Astrocyte (in vitro differentiated cells and primary cell): ENCODE measurements at places on chromosomes 13 and 19.
A peak's percentile ranks its signal among the peaks of the same experiment; 100 is the strongest.

- H3K4me1 ChIP-seq: no peaks in the 10 kb centered on the region
- DNase-seq: no peak
- H3K27ac ChIP-seq: no peak overlapping the region
- H3K27me3 ChIP-seq: no peaks in the 10 kb centered on the region
- H3K36me3 ChIP-seq: no peaks in the 10 kb centered on the region
- no peak overlapping the region for H3K4me3 ChIP-seq
Observed at GRCh38 chr13:28013482-28013881, 25.0 kb upstream of the URAD start.

DNA sequence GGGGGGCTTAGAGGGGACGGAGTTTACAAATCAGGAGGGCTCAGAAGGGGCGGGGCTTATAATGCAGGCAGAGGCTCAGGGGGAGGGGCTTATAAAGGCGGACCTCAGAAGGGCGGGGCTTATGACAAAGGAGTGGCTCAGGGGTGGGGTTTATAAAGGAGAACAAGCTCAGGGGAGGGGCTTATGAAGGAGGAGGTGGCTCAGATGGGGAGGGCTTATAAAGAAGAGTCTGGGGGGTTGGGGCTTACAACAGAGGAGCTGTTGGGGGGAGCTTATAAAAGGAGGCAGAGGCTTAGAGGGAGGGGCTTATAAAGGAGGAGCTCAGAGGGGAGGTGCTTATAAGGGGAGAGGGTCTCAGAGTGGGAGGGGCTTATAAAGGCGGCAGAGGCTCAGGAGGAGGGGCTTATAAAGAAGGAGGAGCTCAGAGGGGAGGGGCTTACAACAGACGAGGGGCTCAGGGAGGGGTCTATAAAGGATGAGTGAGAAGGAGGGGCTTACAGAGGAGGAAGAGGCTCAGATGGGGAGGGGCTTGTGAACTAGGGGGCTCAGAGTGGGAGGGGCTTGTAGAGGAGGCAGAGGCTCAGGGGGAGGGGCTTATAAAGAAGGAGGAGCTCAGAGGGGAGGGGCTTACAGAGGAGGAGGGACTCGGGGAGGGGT, 1.0 kb downstream of the SMIM24 start:
- H3K36me3 ChIP-seq: no peaks in the 10 kb centered on the region
- peaks cover 20% of the 10 kb centered on the region for H3K27me3 ChIP-seq
- H3K27ac ChIP-seq: no peak overlapping the region
- no peak for DNase-seq
- H3K4me1 ChIP-seq: no peaks in the 10 kb centered on the region

- H3K27me3 ChIP-seq: no peaks in the 10 kb centered on the region
- H3K27ac ChIP-seq: no peak overlapping the region
- DNase-seq: peak; percentile 80
Observed at GRCh38 chr19:16336571-16336970, 11.9 kb downstream of the KLF2 start.

GRCh38 chr19:7808108-7808507, 21.9 kb upstream of the EVI5L start:
- no peaks in the 10 kb centered on the region for H3K27me3 ChIP-seq
- H3K36me3 ChIP-seq: no peaks in the 10 kb centered on the region
- H3K4me3 ChIP-seq: no peak overlapping the region
- DNase-seq: no peak
- H3K4me1 ChIP-seq: no peaks in the 10 kb centered on the region
- no peak overlapping the region for H3K27ac ChIP-seq

DNA sequence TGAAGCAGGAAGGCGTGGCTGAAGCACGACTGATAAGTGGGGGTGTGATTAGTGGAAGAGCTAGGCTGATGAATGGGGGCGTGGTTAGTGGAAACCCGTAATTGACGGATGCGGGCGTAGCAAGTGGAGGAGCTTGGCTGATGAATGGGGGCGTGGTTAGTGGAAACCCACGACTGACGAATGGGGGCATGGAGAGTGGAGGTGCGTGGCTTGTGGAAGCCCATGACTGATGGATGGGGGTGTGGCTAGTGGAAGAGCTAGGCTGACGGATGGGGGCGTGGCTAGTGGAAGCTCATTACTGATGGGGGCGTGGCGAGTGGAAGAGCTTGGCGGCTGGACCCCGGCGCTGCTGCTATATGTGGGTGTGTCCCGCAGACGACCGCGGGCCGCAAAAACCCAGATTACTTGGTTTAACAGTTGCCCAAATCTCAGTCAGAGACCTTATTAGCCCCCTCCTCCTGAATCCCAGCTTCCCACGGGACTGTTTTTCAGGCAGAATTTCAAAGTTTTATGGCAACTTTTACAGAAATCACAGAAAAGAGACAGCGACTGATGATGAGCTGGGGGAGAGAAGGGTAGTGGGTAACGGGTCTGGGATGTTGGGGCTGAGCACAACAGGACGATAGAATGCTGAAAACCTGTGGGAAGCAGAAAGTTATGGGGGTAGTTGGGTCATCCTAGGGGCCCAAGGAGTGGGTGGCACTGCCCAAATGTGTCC, 9.0 kb upstream of the MEIS3 start:
- H3K4me1 ChIP-seq: peaks cover 16% of the 10 kb centered on the region
- H3K27me3 ChIP-seq: peaks cover 13% of the 10 kb centered on the region
- no peaks in the 10 kb centered on the region for H3K36me3 ChIP-seq
- DNase-seq: peak; percentile 98

GRCh38 chr13:107867701-107868661, 347.4 kb downstream of the LIG4 start:
- H3K4me3 ChIP-seq: peak overlapping the region; percentile 84
- DNase-seq: peak; percentile 32
- peaks cover 8% of the 10 kb centered on the region for H3K4me1 ChIP-seq
- no peaks in the 10 kb centered on the region for H3K36me3 ChIP-seq

DNA sequence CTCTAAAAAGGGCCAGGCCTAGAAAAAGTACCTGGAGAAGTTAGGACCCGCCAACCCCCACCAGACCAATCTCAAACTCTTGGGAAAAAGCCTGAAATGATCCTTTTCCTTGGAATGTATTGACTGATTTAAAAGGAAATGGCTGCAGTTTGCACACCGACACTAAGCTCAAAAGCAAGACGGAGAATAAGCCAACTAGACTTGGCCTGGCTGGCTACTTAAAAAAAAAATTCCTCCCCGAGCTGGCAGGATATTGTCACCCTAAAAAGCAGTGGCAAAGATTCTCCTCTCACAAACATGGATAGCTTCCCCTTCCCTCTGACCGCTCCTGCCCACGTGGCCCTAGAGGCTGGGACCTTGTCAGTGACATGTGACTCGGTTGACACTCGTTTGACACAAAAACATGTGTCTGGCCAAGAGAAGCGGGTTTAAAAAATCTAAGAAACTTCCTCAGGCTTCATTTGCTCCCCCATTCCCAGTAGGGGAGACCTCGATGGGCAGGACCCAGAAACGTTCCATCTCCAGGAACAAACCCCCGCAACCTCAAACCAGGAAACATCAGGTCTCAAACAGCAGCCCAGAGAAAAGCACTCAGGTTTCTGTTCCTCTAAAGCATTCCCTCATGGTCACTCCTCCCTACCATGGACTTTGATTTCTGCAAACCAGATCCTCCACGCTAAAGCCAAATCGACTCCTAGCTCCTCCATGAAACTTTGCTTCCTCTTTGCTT, 1.3 kb downstream of the RFX1 start:
- H3K4me3 ChIP-seq: peak overlapping the region; percentile 48
- peaks cover 4% of the 10 kb centered on the region for H3K4me1 ChIP-seq
- no peaks in the 10 kb centered on the region for H3K27me3 ChIP-seq
- no peak for DNase-seq
- H3K27ac ChIP-seq: no peak overlapping the region
- H3K36me3 ChIP-seq: no peaks in the 10 kb centered on the region

GRCh38 chr13:60094385-60095088, 69.2 kb downstream of the DIAPH3 start:
- H3K27ac ChIP-seq: no peak overlapping the region
- no peak for DNase-seq
- H3K4me3 ChIP-seq: no peak overlapping the region
- no peaks in the 10 kb centered on the region for H3K27me3 ChIP-seq
- peaks cover 3% of the 10 kb centered on the region for H3K4me1 ChIP-seq

DNA sequence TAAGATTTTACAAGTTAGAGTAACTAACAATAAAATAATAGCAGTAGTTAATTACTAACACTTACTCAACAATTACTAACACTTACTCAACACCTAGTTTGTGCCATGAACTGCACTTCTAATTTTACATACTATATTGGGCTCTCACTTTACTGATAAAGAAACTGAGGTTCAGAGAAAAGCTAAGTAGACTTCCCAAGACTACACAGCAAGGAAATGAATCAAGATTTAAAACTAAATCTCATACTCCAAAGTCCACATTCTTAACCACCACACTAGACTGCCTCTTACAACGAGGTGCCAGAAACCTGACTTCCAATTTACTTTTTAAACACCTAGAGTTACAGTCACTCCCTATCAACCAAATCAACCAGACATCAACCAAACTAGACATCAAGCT, 25.1 kb downstream of the RBM26 start:
- H3K36me3 ChIP-seq: peaks cover 13% of the 10 kb centered on the region
- H3K27me3 ChIP-seq: no peaks in the 10 kb centered on the region
- H3K27ac ChIP-seq: no peak overlapping the region
- no peak for DNase-seq
- H3K4me1 ChIP-seq: peaks cover 4% of the 10 kb centered on the region
- no peak overlapping the region for H3K4me3 ChIP-seq

- H3K36me3 ChIP-seq: no peaks in the 10 kb centered on the region
- no peak overlapping the region for H3K4me3 ChIP-seq
- no peaks in the 10 kb centered on the region for H3K4me1 ChIP-seq
- no peak for DNase-seq
- no peaks in the 10 kb centered on the region for H3K27me3 ChIP-seq
- H3K27ac ChIP-seq: no peak overlapping the region
Observed at GRCh38 chr13:22229916-22230315, 559.0 kb downstream of the FGF9 start.

- DNase-seq: no peak
- H3K4me1 ChIP-seq: peaks cover 70% of the 10 kb centered on the region
- no peaks in the 10 kb centered on the region for H3K27me3 ChIP-seq
- no peak overlapping the region for H3K4me3 ChIP-seq
Observed at GRCh38 chr13:98483601-98484288, 93.2 kb downstream of the STK24 start.

DNA sequence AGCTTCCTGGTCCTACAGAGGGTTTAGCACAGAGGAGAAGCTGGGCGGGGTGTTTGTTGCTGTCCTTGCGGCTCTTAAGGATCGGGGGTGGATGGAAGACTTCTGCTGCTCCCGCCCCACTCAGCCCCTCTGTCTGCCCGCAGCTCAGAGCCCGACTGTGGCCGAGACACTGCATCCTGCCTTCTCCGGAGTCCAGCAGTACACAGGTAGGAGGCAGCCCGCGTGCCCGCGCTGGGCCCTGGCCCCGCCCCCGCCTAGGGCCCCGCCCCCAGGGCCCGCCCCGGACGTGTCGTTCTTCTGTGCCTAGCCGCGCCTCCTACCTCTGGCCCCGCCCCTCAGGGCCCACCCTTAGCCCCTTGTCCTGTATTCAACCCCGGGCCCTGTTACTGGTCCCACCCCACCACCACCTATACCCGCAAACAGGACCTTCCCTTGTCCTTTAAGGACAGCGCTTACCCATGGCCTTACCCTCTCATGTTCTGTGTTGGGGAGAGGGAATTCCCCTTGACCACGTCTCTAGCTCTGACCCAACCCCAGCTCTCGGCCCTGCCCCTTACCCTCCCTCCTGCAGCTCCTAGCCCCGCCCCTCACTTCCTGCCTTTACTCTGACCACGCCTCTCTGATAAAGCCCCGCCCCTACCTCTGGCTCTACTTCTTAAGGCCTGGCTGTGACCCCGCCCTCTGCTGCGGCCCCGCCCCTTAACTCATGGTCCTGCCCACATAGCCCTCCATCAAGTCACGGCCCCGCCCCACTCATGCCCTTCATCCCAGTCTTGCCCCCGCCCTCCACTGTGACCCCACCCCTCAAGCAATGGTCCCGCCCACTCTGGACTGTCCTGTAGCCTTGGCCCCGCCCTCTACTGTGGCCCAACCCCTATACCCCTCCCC, 60.5 kb downstream of the CELF5 start:
- H3K36me3 ChIP-seq: no peaks in the 10 kb centered on the region
- H3K27ac ChIP-seq: no peak overlapping the region
- H3K27me3 ChIP-seq: peaks cover 6% of the 10 kb centered on the region
- peak; percentile 1 for DNase-seq
- no peak overlapping the region for H3K4me3 ChIP-seq

DNA sequence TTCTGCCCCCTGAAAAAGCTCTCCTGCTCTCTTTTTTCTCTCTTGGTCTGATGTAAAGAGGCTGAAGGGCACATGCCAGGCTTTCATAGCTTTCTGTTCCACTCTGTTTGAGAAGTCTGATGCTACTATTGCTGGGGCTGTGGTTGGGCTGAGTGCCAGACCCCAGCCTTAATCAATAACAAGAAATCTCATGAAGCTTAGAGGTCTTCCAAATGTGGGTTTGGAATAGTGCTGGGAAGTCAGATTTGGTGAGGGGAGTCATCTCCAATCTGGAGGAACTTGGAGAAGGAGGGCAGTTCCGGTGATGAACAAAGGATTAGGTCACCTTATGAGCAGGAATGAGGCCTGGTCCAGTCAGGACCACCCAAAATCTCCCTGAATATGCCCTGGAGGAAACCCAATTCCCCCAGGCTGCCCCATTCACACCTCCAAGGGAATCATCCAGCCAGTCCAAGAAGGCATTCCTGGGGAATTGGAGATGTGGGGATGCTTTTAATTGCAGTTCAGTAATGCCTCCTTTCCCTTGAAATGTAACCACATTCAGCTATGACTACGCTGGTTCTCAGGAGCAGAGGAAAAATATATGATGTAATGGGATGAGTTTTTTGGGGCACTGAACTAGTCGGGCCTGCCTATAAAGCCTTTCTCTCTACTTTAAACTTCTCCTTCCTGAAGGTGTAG, 102.0 kb downstream of the STARD13 start:
- H3K27ac ChIP-seq: peak overlapping the region; percentile 93
- peak; percentile 88 for DNase-seq
- no peak overlapping the region for H3K4me3 ChIP-seq
- peaks cover 54% of the 10 kb centered on the region for H3K4me1 ChIP-seq

- H3K27ac ChIP-seq: no peak overlapping the region
- H3K4me3 ChIP-seq: no peak overlapping the region
- no peaks in the 10 kb centered on the region for H3K27me3 ChIP-seq
- no peaks in the 10 kb centered on the region for H3K36me3 ChIP-seq
- H3K4me1 ChIP-seq: no peaks in the 10 kb centered on the region
Observed at GRCh38 chr19:33329736-33330135, 27.4 kb upstream of the CEBPA start.

DNA sequence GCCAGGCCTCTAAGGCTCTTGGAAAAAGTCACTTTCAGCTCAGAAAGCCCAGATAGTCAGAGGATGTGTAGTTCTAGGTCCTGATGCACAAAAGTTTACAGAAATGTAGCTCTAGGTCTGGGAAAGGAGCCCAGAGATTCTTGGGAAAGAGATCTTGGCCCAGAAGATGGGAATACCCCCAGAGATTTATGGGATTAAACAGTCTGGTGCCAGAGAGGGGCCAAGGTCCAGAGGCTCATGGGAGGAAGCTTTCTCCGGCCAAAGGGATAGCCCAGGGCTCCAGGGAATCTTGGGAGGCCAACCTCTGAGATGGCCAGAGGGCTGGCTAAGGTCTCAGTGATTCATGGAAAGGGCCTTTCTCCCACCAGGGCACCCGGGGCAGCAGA, 15.2 kb downstream of the BCAT2 start:
- no peaks in the 10 kb centered on the region for H3K27me3 ChIP-seq
- H3K4me3 ChIP-seq: no peak overlapping the region
- DNase-seq: no peak
- H3K4me1 ChIP-seq: peaks cover 12% of the 10 kb centered on the region

- no peaks in the 10 kb centered on the region for H3K36me3 ChIP-seq
- H3K4me1 ChIP-seq: peaks cover 49% of the 10 kb centered on the region
- H3K27ac ChIP-seq: no peak overlapping the region
- DNase-seq: no peak
- no peaks in the 10 kb centered on the region for H3K27me3 ChIP-seq
Observed at GRCh38 chr13:98487522-98487921, 89.4 kb downstream of the STK24 start.
